Adipose tissue (tissue), 3 donors: ENCODE measurements at places on chromosomes 5 and 9. TPM values are rescaled to one million over a fixed set of nuclear protein-coding genes. Genes with fewer than 3 reads are reported as not detected.

The FKBP15 gene
- polyA plus RNA-seq, result 13.9 TPM

The ZNF354C gene
- 2.0 TPM for polyA plus RNA-seq

The SHOC1 gene
- 0.03 TPM for polyA plus RNA-seq

The PIP5KL1 gene
- 0.74 TPM for polyA plus RNA-seq

The EQTN gene
- polyA plus RNA-seq, result not detected

The WDR38 gene
- polyA plus RNA-seq, result not detected

The NIM1K gene
- polyA plus RNA-seq, result 0.20 TPM

The WNK2 gene
- polyA plus RNA-seq, result 1.3 TPM

The PITX1 gene
- polyA plus RNA-seq, result 1.4 TPM

The GARIN3 gene
- not detected for polyA plus RNA-seq

The NXNL2 gene
- 0.06 TPM for polyA plus RNA-seq

The PCDHA1 gene
- polyA plus RNA-seq, result 0.11 TPM

The HACD4 gene
- 2.4 TPM for polyA plus RNA-seq

The LMBRD2 gene
- polyA plus RNA-seq, result 2.6 TPM

The IFNA17 gene
- not detected for polyA plus RNA-seq

The ADAMTS12 gene
- polyA plus RNA-seq, result 2.4 TPM

The GZMA gene
- 2.0 TPM for polyA plus RNA-seq

The IFNA13 gene
- not detected for polyA plus RNA-seq

The IFNB1 gene
- not detected for polyA plus RNA-seq

The PCDHGB5 gene
- polyA plus RNA-seq, result 2.3 TPM

The GHR gene
- polyA plus RNA-seq, result 49.6 TPM

The SVEP1 gene
- polyA plus RNA-seq, result 46.7 TPM

The F2RL2 gene
- polyA plus RNA-seq, result 0.05 TPM

The TNC gene
- 1.9 TPM for polyA plus RNA-seq

The ORM2 gene
- 3.8 TPM for polyA plus RNA-seq

The IFNA21 gene
- not detected for polyA plus RNA-seq

The ZNF454 gene
- polyA plus RNA-seq, result 1.8 TPM

The ACOT12 gene
- not detected for polyA plus RNA-seq

The DOCK2 gene
- polyA plus RNA-seq, result 1.3 TPM

The FBXL7 gene
- 1.2 TPM for polyA plus RNA-seq

The PCDHA9 gene
- not detected for polyA plus RNA-seq

The ADCY2 gene
- polyA plus RNA-seq, result 0.89 TPM

The KIF20A gene
- 0.11 TPM for polyA plus RNA-seq

The MOCS2 gene
- 83.7 TPM for polyA plus RNA-seq

The HRCT1 gene
- polyA plus RNA-seq, result 4.1 TPM

The EXD3 gene
- 14.0 TPM for polyA plus RNA-seq

The DAP gene
- 132 TPM for polyA plus RNA-seq

The TXNDC8 gene
- polyA plus RNA-seq, result not detected

The KIF24 gene
- polyA plus RNA-seq, result 0.22 TPM

The TAF11L5 gene
- polyA plus RNA-seq, result not detected

The PRSS3 gene
- polyA plus RNA-seq, result 1.3 TPM

The EPB41L4B gene
- 34.7 TPM for polyA plus RNA-seq

The SURF1 gene
- 75.0 TPM for polyA plus RNA-seq

The GLDC gene
- polyA plus RNA-seq, result 0.07 TPM

The PLAC8L1 gene
- polyA plus RNA-seq, result 0.12 TPM

The FOXD4L4 gene
- polyA plus RNA-seq, result 0.22 TPM

The HNRNPAB gene
- 111 TPM for polyA plus RNA-seq

The SNAPC4 gene
- 6.7 TPM for polyA plus RNA-seq

The MOB3B gene
- 3.5 TPM for polyA plus RNA-seq

The SMIM33 gene
- polyA plus RNA-seq, result not detected

The PCDHGA3 gene
- 0.54 TPM for polyA plus RNA-seq

The F12 gene
- 0.42 TPM for polyA plus RNA-seq

The SH3RF2 gene
- 2.4 TPM for polyA plus RNA-seq
